ENCODE measurements at places on chromosomes 5 and 9.

GRCh38 chr9:87123830-87124229 is 176.5 kb upstream of the GAS1 start:
- DNase-seq, result no peak

- DNase-seq, result no peak
Observed at GRCh38 chr5:165370794-165371193, 1865.4 kb downstream of the MAT2B start.

DNA sequence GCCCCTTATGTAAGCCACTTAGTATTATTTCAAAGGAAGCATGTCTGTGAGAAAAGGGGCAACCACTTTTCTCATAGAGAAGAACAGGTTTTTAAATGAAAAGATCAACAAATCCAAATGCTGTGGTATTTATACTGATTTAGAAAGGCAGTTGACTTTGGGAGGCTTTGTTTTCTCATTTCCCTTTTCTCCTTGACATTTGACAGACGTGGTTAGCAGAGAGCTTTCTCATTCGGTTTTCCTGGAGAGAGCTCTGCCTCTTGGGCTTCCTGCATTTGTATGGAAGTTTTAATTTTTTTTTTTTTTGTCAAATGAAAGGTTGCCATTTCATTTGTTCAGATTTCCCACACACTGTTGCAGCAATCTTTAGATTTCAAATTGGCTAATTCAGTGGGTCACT is 62.5 kb downstream of the EXOSC2 start:
- no peak for DNase-seq

- peak; percentile 85 for DNase-seq
Observed at GRCh38 chr9:137461663-137462395, 2.7 kb upstream of the NSMF start.

DNA sequence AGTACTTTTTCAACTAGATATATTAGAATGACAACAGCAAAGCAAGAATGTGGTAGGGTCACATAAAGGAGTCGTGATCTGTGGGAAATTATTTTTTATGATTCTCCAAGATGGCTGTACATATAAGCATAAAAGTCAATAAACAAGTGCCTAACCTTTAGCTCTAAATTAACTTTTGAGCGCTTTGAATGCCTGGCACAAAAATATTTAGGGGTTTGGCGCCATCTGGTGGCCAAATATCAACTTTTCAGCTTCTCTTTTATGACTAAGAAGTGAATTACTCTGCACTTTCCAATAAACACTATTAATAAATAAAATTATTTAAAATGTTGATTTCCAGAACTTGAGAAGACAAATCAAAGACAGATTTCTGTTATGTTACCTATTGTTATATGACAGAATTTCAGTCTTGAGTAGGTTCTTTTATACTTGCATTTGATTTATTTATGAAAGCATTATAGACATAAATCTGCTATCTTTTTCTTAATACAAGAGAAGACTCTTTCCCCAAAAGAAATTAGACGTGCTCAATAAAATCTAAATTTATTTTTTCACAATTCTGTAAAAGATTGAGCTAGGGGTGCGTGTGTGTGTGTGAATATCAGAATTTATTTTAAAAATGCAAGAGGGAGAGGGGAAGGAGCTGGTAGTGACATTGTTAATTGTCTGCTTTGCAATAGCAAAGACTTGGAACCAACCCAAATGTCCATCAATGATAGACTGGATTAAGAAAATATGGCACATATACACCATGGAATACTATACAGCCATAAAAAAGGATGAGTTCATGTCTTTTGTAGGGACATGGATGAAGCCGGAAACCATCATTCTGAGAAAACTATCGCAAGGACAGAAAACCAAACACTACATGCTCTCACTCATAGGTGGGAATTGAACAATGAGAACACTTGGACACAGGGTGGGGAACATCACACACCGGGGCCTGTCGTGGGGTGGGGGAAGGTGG is 36.7 kb upstream of the ARRDC3 start:
- peak; percentile 69 for DNase-seq

- no peak for DNase-seq
Observed at GRCh38 chr9:70947511-70947910, 173.9 kb downstream of the TRPM3 start.

- no peak for DNase-seq
Observed at GRCh38 chr5:96408210-96408777, 24.8 kb downstream of the PCSK1 start.

DNA sequence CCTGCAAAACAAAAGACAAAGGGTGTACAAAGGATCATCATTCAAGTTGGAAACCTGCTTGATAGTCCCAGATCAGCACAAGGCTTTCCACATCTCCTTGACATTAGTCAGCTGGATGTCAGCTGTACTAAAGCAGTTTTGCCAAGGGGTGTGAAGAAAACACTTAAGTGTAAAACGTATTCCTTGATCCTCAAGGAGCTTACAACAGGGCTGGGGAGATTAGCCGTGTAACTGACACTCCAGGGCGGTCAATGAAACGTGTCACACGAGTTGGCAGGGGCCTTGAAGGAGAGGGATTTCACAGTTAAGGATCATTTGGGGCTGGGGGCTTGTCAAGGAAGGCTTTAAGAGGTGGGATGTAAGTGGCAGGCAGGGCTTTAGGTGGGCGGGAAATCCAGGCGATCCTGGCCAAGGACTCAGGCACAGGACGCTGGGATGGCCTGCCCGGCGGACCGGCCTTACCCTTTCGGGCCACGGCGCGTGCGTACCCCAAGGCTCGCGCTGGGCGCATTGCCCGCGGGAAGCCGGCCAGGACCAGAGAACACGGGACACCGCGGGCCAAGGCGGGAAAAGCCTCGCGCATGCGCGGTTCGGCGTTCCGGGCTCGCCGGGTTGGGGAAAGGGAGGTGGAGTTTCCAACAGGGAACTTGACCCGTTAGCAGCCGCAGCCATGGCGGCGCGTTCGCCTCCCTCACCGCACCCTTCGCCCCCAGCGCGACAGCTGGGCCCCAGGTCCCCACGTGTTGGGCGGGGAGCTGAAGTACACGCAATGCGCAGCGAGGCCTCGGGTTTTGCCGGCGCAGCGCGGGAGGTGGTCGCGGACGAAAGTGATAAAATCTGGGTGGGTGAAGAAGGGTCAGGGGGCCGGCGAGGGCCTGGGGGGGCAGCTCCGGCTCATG is at the start of gene CNTLN:
Gene CNTLN, plus strand, starts transcription at position 645 of the 899 bp plus-strand sequence. Its CDS starts 26 bp downstream, at position 671.
- peak; percentile 66 for DNase-seq

DNA sequence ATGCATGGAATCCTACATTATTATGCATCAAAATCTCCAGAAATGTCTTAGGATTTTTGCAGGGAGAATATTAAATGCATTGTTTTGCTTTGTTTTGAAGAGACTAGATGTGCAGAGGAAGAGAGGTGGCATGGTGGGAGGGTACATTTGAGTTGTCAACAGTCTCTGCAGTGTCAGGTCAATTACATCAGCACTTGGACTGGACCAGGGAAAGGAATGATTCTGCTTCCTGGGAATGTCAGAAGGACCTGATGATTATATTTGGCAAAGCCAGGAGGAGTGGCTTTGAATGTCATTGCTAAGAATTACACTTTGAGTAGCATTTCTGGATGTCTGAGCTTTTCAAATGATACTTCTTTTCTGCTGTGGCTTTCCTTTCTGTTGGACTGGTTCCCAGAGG is 17.5 kb upstream of the TMEFF1 start:
- DNase-seq, result no peak

DNA sequence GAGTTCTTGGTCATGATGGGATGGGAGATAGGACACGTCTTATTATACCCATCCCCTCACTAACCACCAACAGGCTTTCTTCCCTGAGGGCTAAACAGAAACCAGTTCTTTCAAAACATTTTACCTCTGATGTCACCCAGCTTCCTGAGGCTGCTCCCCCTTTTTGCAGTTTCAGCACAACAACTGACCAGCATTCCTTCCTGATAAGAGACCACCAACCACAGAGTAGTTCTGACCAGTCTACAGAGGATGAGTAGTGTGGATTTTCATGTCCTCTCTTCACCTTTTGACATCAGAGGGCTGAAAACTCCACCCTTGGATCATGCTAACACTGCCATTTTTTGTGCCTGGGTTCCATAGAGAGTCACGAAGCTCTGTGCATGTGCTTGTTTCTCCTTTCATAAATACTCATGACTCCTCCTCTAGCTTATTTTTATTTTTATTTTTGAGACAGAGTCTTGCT is 82.6 kb downstream of the OSTF1 start:
- no peak for DNase-seq

GRCh38 chr5:138139781-138140090 is 508 bp upstream of the NME5 start:
- DNase-seq, result no peak

DNA sequence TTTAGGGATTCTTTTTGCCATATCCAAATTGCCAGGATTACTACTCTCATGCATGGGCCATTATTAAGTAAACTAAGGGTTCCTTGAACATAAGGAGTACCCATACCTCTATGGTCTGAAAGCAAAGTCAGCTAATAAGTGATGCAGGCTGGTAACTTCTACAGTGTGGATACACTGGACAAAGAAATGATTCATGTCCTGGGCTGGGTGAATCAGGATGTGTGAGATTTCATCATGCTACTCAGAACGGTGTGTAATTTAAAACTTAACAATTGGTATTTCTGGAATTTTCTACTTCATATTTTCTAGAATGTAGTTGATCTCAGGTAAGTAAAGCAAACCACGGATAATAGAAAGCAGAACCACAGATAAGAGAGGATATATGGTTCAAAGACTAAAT is 428.8 kb downstream of the CHSY3 start:
- DNase-seq, result no peak

DNA sequence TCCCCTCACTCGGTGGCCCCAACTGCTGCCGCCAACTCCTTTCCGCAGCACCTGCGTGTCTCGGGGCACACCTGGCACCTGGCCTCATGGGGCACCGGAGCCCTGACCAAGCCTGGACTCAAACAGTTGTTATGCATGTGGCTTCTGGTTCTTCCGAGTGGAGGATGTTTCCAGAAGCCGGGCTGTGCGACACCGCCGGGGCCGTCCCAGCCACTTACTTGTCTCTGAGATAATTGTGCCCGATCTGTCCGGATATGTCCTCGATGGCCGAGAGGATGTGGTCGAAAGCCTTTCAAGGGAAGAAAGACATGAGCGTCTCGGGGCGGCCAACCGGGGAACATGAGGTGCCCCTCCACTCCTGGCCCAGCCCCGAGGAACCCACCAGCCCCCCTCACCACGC is 38.4 kb downstream of the EXOC3 start:
- DNase-seq, result no peak

DNA sequence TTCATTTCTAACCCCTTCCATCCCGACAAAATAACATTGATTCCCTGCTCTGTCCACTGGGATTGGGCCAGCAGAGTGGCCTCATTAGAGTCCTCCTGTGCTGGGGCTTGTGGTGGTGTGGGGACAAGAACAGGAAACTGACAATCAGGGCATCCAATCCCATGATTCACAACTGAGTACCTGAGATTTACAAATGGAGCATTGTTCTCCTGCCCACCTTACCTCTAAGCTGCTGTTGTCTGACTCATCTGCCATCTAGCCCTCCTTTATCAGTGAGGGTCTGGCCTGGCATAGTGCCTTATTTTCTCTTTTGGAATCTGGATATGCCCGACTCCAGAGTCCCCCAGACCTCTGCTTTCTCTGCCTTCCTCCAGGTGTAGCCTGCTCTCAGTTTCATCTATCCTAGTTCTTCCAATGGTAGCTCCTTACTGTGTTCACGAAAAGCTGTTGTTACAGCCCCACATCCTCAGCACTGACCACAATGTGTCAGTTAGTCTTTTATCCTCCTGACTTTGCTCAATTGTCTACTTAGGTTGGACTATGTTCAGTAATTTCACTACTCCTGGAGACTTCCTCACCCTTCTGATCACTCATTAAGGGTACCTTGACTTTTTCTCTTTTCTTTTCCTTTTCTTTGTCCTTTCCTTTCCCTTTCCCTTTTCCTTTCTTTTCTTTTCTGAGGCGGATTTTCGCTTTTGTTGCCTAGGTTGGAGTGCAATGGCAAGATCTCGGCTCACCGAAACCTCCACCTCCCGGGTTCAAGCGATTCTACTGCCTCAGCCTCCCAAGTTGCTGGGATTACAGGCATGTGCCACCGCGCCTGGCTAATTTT is 13.4 kb downstream of the WNT8A start:
- no peak for DNase-seq

GRCh38 chr5:177204281-177204680 is 70.7 kb downstream of the NSD1 start:
- no peak for DNase-seq

DNA sequence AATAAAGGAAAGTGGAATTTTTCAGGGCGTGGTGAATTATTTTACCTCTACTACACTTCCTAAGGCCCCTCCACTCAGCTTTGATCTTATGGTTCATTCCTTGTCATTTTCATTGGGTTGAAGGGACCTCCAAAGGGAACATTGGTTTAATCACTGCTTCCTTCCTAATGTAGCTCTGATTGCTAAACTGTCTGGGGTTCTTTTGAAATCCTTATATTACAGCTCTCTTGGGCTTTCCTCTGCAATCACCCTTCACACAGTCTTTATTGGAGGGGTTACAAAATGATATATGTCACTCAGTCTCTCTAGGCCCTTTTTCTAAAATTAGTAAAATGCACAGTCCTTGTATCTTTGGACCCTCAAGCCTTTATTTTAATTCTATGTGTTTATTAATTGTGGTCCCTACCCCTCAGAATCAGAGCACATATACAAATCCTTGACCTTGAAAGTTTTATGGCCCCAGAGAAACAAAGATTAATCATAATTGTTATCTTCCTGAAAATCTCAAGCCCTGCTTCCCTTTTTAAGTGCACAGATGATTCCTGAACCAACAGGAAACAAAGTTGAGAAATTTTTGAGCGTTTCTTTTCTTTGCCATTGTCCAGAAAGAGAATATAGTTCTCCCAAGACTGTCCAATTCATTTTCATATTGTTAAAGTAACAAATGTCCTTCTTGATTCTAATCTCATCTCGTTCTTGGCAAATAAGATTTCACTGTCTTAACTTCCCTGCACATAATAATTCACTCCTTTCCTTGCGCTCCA is 330.0 kb downstream of the ARRDC3 start:
- DNase-seq, result no peak

DNA sequence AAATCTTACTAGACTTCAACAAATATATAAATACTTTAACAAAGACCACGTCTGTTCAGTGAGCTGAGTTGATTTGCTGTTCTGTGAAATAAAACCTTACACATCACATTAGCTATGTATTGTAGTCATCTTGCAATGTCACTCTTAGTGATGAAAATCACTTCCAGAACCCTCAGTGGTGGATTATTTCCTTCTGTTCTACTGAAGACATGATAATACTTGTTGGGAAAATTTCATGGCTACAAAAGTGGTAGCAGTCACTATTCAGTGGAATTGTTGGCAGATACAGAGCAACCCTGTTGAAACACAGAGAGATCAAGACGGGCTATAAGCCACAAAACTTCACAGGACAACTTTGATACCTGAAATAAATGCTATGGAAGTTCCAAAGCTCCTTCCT is 26.7 kb upstream of the FAM169A start:
- DNase-seq, result no peak

DNA sequence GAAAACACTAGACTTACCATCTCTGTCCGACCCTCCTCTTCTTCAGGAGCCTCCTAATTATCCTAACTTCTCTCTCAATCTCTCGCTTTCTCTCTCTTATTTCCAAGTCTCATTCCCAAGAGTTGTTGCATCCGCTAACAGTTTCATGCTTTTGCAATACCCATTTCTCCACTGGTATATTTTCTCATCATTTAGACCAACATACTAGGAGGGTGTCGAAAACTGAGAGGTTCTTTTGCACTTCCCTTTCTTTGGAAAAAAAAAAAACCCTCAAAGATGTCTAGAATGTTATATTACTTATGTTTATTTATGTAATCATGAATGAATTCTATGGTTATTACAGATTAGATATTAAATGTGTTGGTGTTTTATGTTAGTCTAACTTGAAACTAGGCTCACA is 35.9 kb downstream of the SPZ1 start:
- no peak for DNase-seq
